ENCODE measurements at places on chromosomes 1 and 21.
A peak's percentile ranks its signal among the peaks of the same experiment; 100 is the strongest.

DNA sequence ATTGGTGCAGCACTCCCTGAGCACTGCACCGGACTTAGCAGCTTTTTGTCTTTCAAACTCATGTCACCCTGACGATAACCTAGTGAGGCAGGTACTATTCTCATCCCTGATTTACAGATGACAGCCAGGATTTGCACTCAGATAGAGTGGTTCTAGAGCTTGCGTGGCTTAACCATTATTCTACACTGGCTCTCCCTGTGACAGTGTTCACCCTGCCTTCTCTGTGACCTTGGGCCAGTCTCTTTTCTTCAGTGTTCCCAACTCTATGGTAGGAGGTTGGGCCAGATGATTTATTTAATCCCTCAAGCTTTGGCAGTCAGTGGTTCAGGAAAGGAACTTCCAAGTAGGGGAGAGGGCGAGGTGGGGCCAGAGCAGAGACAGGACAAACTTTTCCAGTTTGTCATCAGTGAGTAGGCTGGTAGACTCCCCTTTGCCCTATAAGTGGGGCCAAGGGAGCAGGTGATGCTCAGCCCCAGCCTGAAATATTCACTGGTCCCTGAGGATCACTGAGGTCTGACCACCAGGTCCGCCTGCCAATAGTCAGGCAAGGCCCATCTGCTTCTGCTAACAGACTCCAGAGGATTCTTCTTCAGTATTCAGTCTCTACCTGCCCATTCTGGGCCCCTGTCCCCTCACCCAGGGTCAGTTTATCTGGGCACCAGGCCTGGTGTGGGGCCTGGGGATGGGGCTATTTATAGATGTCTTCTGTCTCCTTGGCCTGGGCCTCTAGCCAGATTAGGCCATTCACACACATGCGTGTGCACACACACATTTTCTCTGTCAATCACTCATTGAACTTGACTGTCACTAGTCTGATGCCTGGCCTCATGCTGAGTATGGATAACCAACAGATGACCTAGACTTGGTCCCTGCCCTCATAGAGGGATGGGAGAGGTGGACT, 8.8 kb upstream of the FABP3 start:
- DNase-seq: no peak

DNA sequence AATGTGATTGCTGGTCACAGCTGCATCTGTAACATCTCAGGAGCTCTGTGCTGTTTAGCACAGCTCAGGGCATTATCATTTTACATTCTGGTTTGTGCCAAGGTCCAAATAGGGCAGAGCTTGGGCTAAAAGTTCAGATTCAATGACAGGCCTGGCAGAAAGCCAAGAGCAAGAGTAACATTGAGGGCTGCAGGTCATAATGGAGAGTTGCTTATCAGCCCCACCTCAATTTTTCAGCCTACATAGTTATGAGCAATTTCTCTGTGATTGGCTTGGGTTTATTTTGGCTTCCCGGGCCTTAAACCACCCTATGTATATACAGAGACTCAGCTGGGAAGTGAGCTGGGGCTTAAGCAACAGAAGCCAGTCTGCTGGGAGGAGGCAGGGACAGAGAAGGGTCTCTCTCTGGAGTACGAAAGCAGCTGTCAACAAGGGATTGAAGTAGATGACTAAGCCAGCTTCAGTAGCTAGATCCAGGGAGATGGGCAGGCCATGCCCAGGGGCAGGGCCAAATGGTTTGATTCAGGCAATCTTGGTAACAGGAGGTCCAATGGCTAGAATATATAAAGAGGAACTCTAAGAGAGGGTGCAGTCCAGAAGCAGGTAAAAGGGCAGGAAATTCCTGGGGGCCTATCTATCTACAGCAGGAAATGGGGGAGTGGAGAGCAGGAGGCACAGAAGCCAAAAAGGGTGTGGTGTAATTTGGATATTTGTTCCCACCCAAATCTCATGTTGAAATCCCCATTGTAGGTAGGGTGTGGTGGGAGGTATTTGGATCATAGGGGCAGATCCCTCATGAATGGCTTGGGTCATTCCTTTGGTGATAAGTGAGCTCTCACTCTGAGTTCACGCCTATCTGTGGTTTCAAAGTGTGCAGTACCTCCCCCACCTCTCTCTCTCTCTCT, 49.0 kb downstream of the BRINP2 start:
- no peak for DNase-seq

GRCh38 chr1:224762701-224763100, 146.6 kb downstream of the CNIH3 start:
- no peak for DNase-seq

- peak; percentile 1 for DNase-seq
Measured at GRCh38 chr1:176102768-176103350, 104.2 kb downstream of the COP1 start.

GRCh38 chr1:117599286-117600221, 6.3 kb upstream of the TENT5C start:
- no peak for DNase-seq

- no peak for DNase-seq
Measured at GRCh38 chr1:5611851-5612250, 380.4 kb downstream of the NPHP4 start.

GRCh38 chr1:193190096-193190744, 3.8 kb upstream of the B3GALT2 start:
- DNase-seq: no peak

DNA sequence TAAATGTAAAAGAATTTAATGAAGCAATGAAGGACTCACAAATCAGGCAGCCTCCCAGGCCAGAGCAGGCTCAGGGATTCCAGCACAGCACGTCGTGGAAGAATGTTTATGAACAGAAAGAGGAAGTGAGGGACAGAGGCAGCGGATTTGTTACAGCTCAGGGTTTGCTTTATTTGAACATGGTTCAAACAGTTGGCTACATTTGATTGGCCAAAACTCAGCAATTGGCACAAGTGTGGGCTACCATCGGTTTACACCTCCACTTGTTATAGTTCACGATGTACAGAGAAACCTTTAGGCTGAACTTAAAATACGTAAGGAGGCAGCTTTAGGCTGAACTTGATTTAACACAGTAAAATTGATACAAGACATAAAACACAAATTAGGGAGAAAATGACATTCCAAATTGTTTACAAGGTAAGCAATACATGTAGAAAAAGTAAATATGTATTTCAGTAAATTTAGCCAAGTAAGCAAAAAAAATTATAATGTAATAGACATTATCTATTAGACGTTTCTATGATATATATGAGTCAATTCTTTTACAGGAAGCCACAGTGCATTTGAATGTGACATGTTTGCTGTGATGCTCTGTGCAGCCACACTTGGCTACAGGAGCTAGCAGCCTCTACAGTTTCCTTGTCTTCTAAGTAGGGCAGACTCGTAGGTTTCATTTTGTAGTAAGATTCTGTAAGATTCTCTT, 126.5 kb downstream of the ADSS2 start:
- no peak for DNase-seq

DNA sequence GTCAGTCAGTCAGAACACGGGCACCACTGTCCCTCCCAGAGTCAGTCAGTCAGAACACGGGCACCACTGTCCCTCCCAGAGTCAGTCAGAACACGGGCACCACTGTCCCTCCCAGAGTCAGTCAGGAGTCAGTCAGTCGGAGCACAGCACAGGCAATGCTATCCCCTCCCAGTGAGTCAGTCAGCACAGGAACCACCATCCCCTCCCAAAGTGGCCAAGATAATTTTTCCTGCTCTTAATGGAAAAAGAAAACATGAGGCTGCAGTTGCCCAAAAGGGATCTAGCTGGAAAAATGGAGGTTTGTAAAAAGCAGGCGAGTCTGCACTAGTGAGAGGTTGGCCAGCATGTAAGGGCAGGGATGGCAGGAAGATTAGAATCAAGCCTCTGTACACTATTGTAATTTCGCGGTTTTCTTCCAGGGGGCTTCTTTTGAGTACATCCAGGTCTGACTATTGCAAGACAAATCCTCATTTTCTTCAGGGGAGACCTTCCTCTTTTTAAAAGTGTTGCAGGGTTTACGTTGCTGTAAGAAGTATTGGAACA, 213.8 kb downstream of the SIPA1L2 start:
- DNase-seq: no peak

DNA sequence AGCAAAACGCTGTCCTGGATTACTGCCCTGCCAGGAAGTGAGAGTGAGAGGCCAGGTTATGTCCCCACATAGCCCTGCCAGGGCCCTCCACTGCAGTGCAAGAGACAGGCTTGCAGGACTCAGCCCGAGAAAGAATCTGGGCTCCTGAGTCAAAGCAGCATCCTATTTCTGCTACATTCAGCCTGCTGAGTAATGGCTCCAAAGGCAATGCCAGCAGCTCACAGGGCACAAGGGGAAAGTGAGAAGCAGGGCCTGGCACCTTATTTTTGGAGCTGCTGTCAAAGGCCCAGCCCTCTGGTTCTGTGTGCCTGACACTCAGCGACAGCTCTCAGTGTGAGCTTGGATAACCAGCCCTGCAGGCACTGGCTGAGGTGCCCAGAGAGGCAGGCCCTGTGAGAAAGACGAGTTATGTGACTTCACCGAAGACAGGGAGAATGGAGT, 83.9 kb downstream of the DTL start:
- DNase-seq: no peak

- DNase-seq: no peak
Measured at GRCh38 chr1:217620814-217621213, 10.1 kb downstream of the GPATCH2 start.

DNA sequence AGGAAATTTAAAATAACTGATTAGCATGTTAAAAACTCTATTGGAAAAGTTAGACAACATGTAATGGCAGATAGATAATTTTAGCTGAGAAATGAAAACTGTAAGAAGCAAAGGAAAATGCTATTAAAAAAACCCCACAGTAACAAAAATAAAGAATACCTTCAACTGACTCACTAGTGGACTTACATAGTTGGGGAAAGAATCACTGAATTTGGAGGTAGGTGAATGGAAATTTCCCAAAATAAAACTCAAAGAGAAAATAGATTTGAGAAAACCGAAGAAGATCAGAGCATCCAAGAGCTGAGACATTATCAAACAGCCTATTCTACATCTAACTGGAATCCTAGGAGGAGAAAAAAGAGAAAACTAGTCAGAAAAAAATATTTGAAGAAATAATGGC, 34.7 kb downstream of the PDE4B start:
- DNase-seq: no peak

DNA sequence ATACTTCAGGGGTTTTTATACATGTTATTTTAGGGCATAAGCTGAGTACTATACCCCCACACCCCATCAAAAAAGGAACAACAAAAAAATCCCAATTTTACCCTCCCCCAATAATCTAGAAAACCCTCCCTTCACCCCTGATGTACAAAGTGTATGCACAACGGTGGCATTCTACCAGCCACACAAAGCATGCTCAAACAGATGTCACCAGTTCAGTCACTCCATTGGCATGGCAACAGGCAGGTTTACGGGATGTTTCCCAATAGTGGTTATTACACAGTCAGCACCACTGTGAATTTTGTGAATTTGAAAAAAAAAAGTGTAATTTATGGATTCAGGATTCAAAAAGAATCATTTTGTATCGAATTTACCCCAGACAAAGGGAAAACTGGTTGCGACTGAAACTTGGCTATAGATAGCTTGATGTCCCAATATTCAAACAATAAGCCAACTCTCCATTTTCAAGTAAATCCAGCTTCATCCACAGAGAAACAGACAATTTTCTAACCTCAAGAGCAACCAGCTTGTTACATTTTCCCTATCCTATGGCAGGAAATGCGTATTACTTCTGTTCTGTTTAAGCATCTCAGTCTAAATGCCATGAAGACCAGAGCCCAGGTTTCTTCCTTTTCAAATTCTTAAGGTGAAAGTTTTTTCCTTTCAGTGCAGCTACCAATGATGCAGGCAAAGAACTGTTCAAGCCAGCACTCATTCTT, 34.0 kb upstream of the SLC45A3 start:
- no peak for DNase-seq

GRCh38 chr1:193416226-193417024, 230.0 kb upstream of the B3GALT2 start:
- DNase-seq: no peak

GRCh38 chr1:177286396-177286795, 115.6 kb downstream of the BRINP2 start:
- no peak for DNase-seq

DNA sequence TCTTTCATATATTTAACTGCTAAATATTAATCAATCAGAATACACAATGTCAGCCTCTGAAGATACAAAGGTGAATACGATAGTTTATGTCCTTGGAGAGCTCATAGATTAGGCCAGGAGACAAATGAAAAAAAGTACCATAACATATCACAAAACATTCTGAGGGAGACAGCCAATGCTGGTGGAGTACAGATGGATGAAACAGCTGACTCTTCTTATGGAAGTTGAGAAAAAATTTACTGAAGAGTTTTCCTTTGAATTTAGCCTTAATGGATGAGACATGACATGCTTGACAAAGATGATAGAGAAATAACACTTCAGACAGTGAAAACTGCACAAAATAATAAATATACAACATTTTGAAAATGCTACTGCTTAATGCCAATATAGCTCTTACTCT, 193.5 kb downstream of the PDE4B start:
- no peak for DNase-seq

DNA sequence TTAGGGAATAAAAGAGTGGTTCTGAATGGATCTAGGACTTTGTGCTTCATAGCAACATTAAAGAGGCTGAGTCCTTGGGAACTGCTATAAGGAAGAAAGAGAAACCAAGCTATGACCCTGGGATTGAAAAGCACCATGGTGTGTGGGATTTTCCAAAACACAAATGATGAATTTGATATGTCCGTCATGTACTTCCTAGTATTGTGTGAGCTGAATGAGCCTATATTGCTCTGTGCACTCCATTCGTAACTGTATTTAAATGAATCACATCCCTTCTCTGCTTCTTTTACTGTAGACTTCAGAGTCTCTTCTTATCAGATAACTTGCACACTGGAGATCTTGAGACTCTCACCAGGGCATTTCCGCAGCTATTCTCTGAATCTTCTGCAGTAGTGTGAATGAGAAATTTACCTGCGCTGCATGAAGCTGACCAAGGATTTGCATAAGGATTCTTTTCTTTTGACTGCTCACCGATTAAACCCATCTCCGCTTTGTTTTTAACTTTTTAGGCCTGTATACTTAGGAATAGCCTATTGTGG, 23.1 kb upstream of the OR10J4 start:
- no peak for DNase-seq

DNA sequence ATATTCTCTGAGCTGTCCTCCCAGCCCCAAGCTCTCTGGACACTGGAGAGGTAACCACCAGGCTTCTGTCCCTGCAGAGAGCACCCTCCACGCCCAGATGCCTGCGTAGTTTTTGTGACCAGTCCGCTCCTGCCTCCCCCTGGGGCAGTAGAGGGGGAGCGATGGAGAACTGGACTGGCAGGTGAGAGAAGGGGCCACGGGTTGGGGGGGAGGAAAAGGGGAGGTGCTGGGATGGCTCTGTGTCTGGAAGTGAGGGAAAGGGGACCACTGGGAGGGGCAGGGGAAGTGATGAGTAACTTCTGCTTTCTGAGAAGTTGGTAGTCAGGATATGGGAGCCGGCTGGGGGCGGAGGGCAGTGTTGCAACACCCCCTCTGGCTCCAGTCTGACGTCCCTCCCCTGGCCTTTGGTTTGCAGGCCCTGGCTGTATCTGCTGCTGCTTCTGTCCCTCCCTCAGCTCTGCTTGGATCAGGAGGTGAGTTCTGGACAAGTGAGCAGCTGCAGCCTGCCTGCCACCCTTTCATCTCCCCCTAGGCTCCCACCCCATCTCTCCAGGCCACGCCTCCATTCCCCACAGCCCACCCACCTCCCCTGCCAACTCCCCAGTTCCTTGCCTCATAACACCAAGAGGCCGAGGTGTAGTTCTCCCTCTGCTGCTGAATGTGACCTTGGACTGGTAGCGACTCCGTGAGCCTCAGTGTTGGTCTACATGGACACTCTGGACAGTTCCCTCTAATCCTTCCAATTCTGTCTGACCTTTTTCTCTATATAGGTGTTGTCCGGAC, 3.1 kb downstream of the ADAMTSL4 start:
- DNase-seq: no peak

GRCh38 chr1:185808631-185809030, 74.4 kb downstream of the HMCN1 start:
- DNase-seq: no peak

GRCh38 chr1:233738396-233738795, 124.5 kb downstream of the KCNK1 start:
- no peak for DNase-seq
